ENCODE measurements at places on chromosomes 6 and 20. TPM values are rescaled to one million over a fixed set of nuclear protein-coding genes. Genes with fewer than 3 reads are reported as not detected.

EYS gene
- not detected for total RNA-seq

DNA sequence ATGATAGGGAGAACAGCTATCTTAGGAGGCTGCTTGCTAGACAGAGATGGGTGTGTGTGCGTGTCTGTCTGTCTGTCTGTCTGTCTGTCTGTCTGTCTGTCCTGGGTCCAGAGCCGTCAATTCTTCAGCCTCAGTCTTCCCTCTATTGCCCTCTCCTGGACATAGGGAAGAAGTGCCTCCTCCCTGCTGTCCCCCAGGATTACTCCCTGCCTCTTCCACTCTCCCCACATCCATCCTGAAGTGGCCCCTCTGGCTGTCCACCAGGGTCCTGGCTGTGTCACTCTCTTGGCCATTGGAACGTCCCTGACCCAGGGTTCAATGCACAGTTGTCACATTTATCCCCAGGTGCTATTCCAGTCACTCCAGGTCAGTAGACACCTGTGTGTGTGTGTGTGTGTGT, 10.2 kb downstream of the TREML2 start:
- DNase-seq, result no peak

GABRR1 gene
- total RNA-seq, result not detected

ZNF311 gene
- total RNA-seq, result not detected

- no peak for DNase-seq
Measured at GRCh38 chr20:62461834-62462233, 14.0 kb downstream of the GATA5 start.

VIP gene
- total RNA-seq, result not detected

ANGPT4 gene
- total RNA-seq, result not detected

IDH3B gene
- total RNA-seq, result 204 TPM

PLG gene
- not detected for total RNA-seq

DNA sequence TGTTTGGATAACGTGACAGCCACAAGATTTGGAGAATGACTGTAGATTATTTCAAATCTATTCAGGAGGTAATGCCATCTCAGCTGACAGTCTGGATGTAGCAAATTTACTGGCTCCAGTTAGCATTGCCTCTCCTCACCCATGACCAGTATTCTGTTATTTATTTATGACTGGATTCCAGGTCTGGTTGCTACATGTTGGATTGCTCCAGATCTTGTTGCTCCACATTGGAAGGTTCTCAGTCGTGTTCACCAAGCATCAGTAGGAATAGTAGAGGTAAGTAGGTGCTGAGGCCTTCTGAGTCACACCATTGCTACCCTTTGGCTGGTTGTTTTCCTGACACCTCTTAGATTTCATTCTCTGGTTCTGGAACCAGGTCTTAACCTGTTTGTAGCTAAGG, 69.5 kb upstream of the ELOVL5 start:
- no peak for DNase-seq

PACRG gene
- total RNA-seq, result not detected

GRCh38 chr6:13733178-13733887, 21.7 kb upstream of the RANBP9 start:
- DNase-seq, result peak; percentile 24

PTCRA gene
- not detected for total RNA-seq

OR2J3 gene
- total RNA-seq, result not detected

HLA-DRB1 gene
- total RNA-seq, result not detected

GRCh38 chr20:34710568-34710839, 6.4 kb downstream of the TP53INP2 start:
- no peak for DNase-seq

GRCh38 chr20:10060226-10060625, 25.4 kb downstream of the ANKEF1 start:
- no peak for DNase-seq

DNA sequence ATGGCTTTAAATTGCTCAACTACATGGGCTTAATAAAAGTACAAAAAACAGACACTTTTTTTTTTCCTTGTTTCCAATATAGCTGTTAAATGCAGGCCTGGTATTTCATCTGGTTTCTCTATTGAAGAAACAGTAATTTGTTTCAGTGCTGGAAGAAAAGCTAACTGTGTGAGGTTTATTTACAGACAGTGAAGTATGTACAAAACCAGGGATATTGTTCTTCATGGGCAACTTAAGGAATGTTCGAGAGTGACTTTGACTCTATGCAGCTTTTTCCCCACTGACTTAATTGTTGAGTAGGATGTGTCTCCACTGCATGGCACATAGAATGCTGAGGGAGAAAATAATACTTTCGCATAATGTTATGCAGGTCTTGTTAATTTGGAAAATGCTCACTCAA, 31.0 kb upstream of the PRL start:
- no peak for DNase-seq

DNA sequence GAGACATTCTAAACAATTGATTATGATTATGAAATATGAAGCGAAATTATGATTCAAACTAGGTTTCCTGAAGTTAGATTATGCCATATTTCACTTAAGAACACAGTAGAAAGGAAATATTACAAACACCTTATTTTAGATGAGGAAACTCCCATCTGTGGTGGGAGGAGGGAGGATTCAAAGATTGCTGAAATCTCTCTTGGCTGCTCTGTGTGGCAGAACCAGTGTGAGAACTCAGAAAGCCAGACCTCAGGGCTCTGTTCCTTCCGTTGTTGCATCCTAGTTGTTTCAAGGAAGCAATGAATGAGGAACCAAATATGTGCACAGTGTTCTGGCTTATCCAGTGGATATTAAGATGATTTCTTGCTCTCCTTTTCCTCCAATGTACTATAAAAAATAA, 2.1 kb downstream of the TAAR5 start:
- DNase-seq, result no peak

OPRM1 gene
- total RNA-seq, result not detected

LPIN3 gene
- 14.6 TPM for total RNA-seq

COL12A1 gene
- not detected for total RNA-seq

CD24 gene
- 1.3 TPM for total RNA-seq

GRCh38 chr20:38230957-38231526, 29.5 kb downstream of the KIAA1755 start:
- DNase-seq, result no peak

DNA sequence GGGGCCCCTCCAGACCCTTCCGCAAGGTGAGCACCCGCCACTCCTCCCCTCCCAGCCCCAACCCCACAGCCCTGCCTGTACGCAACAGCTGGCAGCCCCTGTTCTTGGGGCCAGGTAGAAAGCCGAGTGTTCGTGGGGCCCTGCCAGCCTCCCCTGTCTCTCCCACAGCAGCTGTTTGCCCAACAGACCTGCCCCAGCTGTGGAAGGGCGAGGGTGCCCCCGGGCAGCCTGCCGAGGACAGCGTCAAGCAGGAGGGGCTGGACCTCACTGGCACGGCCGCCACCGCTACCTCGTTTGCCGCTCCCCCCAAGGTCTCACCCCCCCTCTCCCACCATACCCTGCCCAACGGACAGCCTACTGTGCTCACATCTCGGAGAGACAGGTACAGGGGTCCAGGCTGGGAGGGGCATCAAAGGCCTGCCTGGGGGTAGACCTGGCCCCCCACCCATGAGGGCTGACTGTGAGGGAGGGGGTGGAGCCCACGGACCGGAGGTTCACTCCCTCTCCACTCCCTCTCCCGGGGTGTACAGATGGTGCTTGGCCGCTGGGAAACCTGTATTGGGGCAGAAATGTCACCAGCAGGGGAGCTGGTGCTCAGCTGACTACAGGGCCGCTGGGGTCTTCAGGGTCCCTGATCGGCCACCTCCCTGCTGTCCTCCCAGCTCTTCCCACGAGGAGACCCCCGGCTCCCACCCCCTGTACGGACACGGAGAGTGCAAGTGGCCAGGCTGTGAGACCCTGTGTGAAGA, 41.1 kb downstream of the FOXP4 start:
- no peak for DNase-seq

Data from G401 (cell line).